8988T (cell line): ENCODE measurements at places on chromosomes 12 and 14.

- no peak for DNase-seq
These were observed 246.1 kb upstream of the CCDC196 start for GRCh38 chr14:66240105-66240504.

DNA sequence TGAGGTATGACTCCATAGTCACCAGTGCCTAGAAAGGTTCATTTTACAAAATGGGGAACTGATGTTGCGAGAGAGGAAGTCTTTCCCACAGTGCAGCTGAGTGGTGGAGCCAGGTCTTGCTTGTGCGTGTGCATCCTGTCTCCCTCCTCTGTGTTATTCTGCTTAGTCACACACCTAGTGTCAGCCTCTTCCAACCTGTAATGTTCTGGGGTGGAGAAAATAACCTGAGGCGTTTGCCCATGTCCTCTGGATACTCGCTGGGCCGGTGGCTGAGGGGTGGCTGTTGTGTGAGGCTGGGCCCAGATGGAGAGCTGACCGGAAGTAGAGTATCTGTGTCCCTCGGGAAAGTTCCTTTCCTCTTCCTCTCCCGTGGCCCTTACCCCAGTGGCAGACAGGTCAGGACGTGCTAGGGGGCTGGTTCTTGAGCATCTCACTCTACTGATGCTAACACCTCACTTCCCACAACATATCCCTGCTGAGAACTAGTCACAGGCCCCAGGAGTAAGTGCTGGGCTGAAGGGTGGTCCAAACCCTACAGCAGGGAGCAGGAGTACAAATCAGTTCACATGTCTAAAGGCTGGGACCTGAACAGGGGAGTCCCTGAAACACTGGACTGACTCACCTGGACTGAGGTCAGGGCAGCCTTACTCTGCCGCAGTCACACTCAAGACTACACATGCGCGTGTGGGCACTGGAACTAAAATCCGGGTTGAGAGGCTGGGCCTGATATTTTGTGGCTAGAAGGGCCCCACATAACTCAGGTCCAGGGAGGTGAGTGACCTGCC, 7.0 kb downstream of the MLF2 start:
- no peak for DNase-seq

GRCh38 chr12:103279444-103279843, 216.3 kb downstream of the C12orf42 start:
- DNase-seq, result no peak

DNA sequence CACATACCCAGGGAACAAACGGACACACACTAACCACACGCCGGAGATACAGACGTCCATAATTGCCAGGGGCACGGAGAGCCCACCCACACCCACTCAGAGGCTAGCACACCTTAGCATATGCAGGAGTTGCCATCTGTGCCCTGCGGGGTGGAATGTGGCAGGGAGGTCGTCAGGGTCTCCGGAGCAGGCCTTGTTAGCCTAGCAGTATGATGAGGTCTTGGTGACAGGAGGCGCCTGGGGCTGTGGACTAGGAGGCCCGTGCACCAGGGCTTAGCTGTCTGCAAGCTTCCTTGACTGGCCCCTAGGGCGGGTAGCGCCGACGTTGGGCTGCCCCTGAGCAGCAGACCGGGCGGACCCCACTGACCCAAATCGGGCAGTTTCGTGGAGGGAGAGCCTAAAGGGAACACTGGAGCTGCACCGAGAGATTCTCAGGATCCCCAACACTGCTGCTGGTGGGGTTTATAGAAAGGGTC, 10.0 kb downstream of the STAC3 start:
- DNase-seq, result no peak

DNA sequence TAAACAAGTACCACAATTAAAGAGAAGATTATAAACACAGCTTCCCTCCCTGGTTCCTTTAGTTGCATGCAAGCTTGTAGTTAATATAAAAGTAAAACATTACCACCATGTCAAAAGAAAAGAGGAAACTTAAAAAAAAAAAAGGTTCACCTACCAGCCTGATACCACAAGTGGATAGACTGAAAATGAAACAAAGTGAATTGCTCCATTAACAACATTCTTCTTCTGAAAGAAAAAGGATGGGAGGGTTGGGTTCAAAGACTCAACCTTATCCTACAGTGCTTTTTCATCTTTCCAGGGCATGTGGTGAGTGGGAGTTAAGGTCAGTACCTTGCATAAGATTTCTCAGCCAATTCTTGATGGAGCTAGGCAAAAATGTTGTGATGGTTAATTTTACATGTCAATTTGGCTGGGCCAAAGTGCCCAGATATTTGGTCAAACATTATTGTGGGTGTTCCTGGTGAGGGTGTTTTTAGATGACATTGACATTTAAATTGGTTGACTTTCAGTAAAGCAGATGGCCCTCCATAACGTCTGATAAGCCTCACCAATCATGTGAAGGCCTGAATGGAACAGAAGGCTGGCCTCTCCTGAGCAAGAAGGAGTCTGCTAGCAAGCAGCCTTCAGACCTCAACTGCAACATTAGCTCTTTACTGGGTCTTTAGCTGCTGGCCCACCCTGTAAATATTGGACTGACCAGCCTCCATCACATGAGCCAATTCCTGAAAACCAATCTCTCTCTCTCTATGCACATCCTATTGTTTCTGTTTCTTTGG, 28.8 kb downstream of the VCPKMT start:
- DNase-seq, result no peak

GRCh38 chr12:34021071-34021470, 1.2 kb upstream of the ALG10 start:
- no peak for DNase-seq
